Activated naive CD4-positive, alpha-beta T cell treated with Interleukin-2 at 50 U/mL for 16 hours (primary cell): ENCODE measurements at places on chromosomes 2 and 18.

GRCh38 chr2:222194669-222195068 lies 104.1 kb downstream of the PAX3 start:
- no peak for DNase-seq

DNA sequence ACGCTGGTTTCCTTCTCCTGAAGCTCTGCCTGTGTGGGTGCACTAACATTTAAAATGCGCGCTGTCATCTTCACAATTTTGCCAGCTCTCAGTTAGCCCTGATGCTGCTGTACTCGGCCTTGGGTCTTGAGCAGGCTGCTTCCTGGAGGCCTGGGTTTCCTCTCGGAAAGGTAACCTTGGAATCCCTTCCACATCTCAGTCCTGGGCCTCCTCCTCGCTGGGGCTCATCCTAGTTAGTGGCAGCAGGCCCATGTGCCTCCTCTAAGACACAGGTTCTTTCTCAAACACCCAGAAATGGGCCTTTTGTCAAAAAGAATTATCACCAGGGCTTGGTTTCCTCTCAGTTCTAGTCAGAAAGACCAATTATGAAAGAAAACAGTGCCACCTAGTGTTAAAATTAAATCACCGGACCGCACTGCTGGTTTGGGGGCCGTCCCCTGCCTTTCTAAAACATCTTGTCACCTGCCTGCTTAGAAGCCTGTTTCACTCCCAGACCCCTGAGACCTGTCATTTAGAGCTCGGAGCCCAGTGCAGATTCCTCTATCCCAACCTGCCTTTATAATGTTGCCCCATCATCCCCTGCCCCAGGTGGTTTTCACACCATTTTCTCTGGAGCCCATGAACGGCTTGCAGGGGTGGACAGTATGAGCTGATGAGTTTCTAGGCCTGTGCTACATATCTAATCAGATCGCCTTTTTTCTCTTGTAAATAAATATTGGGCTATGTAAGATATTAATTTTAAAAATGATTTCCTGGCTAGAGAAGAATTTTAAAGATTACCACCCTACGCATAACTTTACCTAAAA lies 42.4 kb downstream of the HK2 start:
- DNase-seq, result peak; percentile 28

- DNase-seq, result no peak
These were observed 177.9 kb downstream of the ZNF516 start for GRCh38 chr18:76317136-76317535.

GRCh38 chr2:26610504-26611335 lies 30.4 kb downstream of the CIB4 start:
- DNase-seq, result no peak

DNA sequence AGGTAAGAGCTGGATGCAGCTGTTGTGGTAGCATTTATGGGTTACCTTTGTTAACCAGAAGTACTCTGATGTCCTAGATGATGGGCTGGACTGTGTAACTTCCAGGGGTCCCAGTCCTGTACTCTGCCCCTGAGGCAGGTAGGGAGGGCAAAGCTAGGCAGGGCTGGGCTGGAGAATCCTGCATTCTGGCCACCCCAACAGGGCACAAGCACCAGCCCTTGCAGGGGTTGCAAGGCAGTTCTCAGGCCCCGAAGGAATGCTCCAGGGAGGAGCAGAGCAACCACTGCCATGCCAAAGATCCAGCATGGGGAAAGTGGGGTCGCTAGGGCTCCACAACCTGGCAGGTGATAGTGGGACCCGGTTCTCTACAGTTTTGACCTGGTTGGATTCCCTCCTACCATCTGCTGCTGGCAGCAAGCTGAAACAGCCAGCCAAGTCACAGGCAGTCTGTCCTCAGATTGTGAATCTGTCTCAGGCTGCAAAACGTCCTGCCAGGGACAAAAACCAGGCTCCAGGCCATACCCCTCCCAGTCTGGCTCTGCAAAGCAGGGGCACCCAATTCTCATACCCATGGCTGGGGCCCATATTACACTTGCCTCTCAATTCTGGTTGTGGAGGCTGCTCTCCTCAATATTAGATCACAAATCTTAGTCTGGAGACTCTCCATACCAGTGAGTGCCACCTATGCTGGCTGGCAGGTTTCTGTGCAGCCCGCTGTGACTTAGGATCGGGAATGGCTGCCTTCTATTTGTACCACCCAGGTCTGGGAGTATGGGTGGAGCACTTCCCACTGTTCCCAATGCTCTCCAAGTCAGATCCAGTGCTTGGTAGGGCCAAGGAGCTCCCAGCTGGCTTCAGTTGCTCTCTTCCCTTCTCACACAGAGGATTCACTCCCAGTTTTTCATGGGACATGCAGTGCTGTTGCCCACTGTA lies 61.1 kb downstream of the SMCHD1 start:
- no peak for DNase-seq

GRCh38 chr18:35027206-35027605 lies 14.0 kb upstream of the MAPRE2 start:
- no peak for DNase-seq

DNA sequence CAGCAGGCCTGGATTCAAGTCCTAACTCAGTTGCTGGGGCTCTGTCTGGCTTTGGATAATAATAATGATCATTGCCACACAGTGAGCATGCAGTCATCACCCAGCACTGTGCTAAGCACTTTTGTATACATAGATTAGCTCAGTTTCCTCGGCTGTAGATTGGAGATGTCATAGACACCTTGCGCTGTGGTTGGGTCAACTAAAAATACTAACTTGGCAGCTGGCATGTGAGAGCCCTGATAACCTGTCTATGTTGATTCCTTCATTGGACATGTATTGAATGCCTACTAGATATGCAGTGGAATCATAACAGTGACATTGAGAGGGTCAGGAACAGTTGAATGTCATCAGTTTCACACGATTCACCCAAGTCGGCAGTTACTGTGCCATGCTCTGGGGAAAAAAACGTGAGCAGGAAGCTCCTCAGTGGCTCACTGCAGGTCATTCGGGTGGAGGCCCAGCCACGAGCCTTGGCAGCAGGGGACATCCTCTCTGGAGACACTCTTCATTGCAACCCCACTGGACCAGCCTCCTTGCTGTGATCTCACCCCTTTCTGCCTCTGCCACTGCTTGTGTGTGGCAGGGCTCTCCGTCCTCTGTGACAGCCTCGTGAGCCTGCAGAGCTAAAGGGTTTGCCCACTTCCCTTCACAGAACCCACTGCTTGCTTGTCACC lies 85.3 kb downstream of the NPAS2 start:
- DNase-seq, result no peak

- no peak for DNase-seq
These were observed 631 bp downstream of the MORN2 start for GRCh38 chr2:38876407-38876806.

DNA sequence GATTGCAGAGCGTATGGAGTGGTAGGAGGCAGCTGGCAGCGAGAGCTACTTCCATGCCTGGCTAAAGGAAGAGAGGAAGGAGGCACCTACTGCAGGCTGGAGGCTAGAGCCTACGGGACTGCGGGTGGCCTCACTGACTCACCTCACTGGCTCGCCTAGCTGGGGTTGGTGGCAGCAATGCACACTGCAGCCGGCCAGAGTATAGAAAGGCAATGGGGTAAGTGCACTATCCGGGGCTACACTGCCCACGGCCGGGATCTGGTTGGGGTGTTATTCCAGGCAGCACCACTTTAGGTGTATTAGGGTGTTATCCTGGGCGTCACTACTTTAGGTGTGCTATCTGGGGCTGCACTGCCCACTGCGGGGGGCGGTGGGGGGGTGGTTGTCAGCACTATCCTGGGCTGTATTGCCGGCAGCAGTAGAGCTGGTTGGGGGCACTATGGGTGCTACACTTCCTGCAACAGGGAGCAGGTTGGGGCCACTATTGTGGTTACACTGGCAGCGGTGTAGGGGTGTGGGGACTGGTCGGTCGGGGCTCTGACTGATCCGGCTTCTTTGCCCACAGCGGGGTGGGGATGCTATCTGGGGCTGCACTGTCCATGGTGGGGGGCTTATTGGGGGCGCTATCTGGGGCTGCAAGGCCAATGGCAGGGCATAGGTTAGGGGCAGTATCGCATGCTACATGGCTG lies 33.3 kb upstream of the ANKRD62 start:
- DNase-seq, result no peak

DNA sequence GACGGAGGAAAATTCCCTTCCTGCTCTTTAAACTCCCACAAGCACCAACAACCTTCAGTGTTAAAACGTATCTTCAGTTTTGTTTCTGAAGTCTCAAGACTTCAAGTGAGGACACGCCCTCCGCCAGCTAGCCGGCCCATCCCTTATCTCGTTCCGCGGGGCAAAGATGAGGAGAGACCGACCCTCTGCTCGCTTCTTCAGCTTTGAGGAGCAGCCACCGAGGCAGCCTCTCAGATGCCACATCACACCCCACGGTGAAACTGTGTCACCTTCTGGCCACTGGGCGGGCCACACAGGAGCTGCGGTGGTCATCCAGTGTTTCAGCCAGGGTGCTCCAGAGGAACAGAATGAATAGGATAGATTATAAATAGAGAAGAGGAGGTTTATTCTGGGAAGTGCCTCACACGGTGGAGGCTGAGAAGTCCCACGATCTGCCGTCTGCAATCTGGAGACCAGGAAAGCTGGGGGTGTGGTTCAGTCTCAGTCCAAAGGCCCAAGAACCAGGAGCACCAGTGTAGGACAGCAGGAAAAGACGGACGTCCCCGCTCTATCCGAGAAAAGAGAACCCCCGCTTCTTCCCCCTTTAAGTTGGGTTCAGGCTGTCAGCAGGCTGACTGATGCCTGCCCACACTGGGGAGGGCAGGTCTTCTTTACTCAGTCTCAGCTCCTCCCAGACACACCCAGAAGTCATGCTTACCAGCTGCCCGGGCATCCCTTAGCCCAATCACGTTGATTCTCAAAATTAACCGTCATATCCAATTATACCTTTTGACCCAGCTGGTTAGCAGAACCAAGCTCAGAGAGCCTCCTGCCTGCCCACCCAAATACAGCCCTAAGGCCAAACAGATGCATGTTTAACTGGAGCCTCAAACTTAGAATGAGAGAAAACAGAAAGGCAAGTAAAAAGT lies 399.7 kb upstream of the ID2 start:
- peak; percentile 19 for DNase-seq

DNA sequence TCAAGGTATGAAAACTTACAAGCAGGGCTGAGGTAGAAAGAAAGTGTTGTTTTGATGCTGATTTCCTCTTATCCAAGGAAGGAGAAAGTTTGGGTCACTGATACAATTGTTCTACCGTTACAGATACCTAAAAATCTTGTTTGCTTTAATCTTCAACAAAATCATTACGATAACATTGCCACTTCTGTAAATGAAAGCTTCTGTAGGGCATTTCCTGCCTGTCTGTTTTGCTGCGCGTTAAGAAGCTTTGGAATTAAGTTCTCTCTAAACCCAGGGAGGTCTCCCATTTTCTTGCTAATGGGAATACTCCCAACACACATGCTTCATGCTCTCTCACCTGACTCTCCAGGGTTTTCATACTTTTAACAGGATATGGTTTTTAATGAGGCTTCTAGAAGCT lies 258.5 kb downstream of the PTGR3 start:
- no peak for DNase-seq

DNA sequence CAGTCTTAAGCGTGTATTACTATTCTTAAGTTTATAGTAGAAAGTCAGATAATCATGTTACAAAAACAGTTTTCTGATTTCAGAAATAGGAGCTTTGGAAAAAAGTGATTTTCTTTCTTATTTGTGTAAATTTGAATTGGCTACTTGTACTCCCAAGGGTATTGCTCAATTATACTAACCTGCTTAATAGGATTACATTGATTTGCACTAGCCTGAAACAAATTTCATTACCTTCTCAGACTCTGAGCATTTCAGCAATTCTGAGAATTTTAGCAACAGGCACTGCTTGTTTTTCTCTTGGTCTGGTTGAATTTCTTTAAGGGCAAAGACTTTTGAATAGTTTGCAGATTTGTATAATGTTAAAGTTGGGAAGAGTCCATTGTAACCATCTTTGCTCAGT lies 87.2 kb upstream of the NXPH2 start:
- no peak for DNase-seq

DNA sequence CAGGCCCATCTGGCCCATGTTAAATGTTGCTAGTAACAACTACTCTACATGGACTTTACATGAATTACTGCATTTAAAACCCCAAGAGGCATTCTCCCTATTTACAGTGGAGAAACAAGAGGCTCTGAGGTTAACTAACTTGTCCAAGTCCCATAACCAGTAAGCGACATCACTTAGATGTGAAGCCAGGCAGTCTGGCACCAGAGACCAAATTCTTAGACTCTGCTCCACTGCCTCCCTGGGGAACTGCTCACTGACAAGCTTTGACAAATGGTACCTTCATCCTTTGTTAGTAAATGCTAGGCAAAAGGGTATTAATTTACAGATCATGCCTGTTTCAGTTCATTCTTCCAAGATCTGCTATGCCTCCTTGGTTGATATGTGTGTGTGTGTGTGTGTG lies 124.8 kb downstream of the AFF3 start:
- no peak for DNase-seq

DNA sequence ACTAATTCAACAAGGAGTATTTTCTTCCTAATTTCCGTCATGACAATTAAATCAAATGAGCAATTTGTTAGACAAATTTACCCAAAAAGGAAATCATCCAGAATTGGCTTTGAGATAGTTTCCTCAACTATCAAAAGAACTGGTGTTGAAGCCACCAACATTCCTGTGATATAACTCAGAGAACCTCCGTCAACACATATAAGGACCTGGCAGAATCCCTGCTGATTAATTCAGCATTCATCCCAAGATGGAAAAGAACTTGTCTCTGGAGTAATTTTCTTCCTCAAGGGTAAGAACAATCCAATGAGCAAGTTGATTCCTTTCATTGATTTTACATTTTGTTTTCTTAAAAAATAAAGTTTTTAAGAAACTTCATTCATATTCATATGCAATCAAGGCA lies 62.0 kb downstream of the MBD2 start:
- DNase-seq, result no peak

DNA sequence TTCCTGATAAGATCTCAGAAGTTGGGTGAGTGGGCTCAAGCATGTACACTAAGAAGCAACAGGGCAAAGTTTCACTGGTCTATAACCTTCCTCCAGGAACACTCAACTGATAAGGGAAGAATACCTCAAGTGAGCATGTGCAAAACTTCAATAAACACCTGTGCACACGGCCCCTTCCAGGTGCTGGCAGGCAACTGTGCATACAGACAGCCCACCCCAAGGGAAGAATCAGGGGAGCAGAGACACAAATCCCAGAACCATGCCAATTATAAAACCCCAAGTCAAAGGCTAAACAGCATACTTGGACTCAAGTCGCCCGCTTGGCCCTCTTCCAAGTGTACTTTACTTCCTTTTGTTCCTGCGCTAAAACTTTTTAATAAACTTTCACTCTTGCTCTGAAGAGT lies 85.9 kb upstream of the RTN4 start:
- DNase-seq, result no peak
